NCI-H2081 (cell line): ENCODE measurements at places on chromosomes 11 and 22.

DNA sequence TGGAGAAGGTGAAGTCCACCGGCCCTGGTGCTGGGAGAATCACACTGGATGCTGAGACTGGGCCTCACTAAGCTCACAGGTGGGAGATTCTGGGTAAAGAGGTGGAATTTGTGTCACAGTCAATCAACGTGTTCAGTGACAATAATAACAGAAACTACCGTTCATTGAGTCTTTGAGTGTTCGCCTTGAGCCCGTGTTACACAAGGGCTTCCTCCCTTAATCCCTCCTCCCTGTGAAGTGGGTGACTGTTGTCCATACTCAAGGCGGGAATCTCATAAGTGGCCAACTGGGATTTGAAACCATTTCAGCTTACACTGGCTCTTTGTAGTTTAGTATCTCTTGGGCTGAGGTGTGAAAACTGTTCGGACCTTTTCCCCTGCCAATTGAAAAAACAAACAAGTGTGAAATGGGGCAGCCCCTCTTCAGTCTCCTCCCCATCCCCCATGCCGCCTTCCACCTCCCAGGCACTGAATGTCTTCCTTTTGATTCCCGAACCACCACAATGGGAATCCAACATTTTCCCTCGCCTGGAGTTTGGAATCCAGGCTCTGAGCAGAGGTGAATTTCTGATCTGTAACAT, 502.4 kb downstream of the MIAT start:
- DNase-seq, result no peak

DNA sequence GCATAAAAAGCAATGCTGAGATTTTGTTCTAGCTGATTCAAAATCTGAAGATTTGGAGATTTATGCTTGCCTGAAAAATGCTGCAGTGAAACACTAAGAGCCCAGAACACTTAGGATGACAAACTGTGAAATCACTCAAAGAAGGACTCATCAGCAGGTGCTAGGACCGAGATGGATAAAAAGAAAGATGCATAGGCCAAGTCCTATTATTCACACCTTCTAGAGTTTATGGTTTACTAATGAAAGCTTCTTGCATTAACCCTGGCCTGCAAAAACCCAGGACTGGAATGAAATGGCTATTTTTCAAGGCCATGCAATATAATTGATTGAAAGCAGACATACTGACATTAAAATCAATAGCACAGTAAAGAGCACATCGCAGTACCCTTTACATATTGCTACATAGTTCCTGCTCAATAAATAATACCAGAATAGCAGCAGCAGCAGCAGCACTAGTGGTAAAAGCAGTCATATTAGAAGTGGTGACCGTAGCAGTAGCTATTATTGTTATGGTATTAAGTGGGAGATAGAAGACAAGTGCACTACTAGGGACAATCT, 161.7 kb downstream of the RAB38 start:
- DNase-seq, result no peak

DNA sequence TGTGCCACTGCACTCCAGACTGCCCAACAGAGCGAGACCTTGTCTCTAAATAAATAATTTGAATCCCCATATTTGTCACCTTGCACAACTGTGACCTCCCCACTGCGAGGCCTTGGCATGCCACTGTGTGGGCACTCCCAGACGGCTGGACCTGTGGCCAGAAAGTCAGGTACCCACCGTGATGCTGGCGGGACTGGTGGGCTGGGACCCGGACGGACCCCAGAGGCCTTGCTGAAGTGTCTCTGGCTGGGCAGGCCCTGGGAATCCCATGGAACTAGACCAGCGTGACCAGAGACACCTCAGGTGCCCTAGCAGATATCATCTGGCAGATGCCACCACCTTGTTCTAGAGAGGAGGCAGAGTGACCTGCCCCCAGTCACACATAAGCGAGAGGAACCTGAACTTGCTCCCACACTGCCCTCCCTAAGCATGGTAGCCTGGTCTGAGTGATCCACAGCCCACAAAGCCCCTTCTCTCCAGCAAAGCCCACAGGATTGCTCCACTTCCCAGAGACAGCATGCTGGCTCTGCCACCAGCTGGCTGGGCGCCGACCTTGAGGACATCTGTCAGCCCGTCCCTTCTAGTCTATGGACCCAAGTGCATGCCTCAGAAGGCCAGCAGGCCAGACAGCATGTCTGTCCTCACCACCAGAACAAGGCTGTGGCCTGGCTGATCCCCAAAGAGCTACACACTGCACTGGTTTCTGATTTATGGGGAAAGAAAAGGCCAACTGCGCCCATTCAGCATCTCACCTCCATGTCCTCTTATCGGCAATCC, 9.5 kb downstream of the MACROD1 start:
- no peak for DNase-seq

DNA sequence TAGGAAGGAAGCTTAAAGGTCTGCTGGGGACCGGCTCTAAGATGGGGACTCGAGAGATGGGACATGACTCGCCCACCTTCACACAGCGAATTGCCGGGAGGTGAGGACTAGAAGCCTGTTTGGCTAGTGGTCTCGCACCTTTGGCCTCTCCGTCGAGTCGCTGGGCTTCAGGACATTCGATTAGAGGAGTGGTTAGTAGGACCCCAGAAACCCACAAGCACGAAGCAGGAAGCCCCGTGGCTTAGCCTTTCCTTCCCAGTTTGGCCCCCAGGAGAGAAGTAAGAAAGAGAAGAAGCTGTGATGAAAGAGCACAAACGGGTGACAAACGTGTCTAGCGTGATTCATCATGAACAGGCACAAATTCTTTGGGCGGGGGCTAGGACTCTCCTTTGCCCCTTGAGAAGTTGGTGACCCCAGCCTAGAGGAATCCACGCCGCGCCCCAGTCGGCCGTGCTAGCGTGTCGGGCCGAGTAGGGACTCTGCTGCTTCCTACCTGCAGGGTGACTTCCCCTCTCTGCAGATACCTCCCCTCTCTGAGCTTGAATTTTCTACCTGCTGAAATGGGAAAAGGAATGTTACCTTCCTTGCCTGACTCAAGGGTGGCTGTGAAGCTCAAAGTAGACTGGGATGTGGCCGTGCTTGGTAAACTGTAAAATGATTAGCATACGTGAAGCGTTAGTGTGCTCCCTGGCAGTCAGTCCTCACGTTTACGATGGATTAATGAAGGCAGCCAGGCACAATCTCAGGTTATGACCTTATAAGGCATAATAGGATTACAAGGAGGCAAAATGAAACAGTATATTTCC, 1.1 kb upstream of the ADM start:
- DNase-seq, result peak; percentile 34

DNA sequence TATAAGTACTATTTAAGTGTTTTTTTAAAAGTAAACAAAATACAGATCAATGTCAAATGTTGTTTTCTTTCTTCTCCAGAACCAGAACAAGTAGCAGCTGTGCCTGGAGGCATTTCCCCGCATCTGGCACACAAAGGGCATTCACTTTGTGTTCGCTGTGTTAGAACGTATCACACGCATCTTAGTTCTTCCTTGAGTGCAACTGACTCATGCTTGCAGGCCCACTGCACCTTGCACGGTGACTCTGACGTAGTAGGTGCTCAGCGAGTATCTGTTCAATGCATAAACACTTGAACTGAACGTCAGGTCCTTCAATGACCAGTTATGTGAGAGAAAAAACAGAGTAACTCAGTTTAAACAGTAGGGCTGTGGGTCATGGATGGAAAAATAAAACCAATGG, 3.5 kb downstream of the IFT27 start:
- no peak for DNase-seq

- DNase-seq, result no peak
Observed at GRCh38 chr11:132187386-132187785, 817.0 kb downstream of the NTM start.

GRCh38 chr11:42410251-42410955, 901.4 kb upstream of the API5 start:
- no peak for DNase-seq

GRCh38 chr22:42937164-42937843, 77.6 kb downstream of the PACSIN2 start:
- no peak for DNase-seq

DNA sequence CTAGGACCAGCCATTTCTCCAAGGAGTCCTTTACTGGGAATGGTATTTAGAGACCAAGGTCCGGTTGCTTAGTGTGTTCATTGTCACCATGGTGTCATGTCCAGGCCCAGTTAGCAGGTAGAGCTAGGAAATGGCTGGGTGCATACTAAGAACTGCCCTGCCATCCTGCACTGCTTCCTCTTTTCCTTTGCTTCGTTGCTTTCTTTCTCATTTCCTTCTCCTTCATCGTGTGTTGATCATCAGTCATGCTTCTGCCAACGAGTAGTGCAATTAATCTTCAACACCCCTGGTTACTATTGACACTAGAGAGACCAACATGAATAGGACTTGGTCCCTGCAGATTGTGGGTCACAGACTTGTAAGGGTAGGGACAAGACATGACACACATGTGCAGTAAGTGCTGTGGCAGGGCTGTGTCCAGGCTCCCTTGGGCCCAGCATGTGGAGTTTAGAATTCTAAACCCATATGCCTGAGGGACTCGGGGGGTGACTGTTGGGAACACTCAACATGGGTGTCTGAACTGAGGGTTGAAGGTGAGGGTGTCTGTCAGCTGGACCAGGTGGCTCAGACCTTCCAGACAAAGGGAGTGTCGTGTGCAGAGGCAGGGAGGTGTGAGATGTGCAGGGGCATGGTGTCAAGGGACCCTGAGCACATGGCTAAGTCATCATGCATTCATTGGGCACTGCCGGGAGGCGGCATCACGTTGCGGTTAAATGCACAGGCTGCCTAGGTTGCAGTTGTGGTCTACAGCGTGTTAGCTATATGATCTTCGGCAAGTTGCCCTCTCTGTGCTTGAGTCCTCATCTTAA, 42.6 kb downstream of the ST14 start:
- no peak for DNase-seq

DNA sequence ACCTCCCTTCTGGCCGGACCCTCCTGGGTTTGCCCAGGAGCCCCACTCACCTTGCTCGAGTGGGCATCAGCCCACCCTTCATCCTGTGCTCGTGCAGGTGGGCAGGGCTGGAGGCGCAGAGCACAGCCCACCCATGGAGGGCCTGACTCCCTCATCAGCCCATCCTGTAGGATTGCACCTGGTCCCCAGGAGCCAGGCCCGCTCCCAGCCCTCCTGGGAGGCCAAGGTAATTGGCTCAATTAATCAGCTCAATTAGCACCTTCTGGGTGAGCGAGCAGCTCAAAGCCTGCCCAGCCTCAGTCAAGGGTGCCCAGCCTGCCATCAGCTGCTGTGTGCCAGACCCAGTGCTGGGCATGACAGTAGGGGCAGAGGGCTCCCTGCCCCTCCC, 58.1 kb upstream of the NECTIN1 start:
- DNase-seq, result no peak

- DNase-seq, result no peak
Observed at GRCh38 chr22:44587737-44588310, 89.8 kb upstream of the RTL6 start.

DNA sequence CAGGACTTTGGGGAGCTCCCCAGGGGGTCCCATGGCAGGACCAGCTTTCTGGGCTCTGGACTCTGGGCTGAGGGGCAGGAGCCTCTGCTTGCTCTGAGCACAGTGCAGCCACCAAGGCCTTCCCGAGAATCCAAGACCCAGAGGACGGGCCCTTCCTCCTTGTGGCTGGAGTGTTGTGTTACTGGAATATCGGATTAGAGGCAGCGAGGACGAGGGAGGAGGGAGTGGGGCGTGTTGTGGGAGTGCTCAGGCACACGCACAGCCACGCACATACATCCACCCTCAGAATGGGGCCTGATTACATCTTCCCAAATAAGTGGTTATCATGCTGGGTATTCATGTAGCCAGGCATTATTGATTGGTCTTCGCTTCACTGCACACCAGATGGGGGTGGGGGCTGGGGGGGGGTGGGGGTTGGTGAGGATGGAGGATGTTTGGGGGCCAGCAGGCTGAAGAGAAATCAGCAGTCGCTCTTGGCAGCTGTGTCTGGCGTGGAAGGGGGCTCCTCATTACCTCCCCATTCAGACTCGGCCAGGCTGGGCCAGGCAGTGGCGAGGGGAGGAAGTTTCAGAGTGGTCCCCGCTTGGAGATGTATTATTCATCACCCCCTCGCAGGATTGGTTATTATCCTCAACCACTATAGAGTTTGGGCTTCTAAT, 120.9 kb downstream of the ST3GAL4 start:
- DNase-seq, result peak; percentile 52

DNA sequence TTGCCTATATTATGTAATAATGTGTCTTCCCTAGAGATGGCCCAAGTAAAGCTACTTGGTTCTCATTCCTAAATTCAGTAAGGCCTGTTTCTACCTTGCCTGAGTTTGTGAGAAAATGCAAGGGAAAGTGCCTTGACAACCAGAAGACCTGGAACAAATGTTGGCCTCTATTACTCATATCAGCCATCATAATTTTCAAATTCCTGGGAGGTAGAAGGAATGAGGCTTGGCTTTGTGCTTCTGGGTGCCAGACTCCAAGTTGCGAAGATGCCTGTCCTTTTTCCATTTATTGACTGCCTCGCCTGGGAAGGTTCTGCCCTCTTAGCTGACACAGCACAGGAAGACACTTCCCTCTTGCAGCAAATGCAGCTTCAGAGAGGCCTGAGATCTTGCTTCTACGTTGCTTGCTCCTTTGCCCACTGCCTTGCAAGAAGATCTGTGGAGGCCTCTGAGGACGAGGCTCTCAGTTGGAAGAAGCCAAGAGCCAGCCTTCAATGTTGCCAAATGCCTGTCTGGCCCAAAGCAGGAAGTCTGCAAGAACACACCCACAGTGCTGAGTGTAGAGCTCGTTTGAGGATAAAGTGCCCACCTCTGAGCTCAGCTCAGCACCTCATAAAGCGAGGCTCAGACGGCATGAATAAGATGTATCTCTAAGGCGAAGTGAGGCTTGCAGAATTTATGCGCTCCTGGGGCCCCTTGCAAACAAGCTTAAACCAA, 120.1 kb downstream of the GALNT18 start:
- peak; percentile 26 for DNase-seq

- no peak for DNase-seq
Observed at GRCh38 chr11:69497221-69497787, 15.8 kb downstream of the LINC01488 start.

DNA sequence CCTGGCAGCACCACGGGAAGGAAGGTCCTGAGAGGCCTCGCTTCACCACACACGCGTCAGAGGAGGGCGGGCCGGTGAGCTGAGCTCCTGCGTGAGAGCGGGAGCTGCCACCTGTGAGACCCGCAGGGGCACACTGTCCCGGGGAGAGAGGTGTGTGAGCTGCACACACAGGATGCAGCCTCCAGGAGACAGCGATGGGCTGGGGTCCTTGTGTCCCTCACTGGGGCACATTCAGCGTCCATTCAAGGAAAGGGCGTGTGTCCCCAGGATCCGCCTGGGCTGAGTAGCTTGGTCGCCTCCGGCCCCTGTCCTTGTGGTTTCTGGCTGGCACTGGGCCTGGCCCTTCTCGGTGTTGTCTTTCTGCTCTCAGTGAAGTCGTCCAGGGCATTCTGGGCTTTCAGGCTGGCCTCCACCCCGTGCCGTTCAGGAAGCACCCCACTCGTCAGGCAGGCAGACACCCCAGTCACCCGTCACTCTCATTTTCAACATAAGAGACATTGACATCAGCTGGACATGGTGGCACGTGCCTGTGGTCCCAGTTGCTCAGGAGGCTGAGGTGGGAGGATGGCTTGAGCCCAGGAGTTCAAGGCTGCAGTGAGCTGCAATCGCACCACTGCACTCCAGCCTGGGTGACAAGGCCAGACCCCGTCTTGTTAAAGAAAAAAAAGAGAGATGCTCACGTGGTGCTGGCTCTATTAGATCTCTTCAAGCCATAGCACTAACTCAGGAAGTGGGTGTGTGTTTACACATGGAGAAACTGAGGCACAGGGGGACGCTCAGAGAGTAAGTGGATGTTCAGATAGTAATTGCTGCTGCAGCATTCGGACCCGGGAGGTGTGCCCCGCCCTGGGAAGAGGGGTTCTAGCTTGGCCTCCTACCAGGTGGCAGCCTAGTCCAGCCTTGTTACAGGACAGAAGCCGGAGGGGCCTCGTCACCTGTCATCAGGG, 1081.6 kb downstream of the BRD1 start:
- DNase-seq, result no peak

GRCh38 chr11:17558916-17559315, 11.9 kb downstream of the OTOG start:
- DNase-seq, result no peak

- no peak for DNase-seq
Observed at GRCh38 chr11:77502346-77502905, 28.5 kb upstream of the PAK1 start.
